DMS53 (cell line): ENCODE measurements at places on chromosomes 4 and X.

DNA sequence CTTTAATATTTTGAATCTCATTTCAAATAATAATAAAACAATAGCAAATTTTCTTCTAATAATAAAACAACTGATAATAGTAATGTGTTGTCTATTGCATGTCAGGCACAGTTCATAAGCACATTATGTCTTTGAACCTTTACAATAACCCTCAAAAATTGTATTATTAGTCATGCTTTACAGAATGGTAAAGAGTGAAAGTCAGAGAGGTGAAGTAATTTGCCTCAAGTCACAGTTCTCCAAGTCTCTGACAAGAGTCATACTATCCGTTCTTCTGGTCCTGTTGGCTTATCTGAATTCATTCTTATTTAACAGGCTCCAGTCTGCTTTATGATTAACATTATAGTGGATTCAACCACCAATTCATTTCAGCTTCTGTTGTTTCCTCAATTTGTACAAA is 313.0 kb downstream of the AFF2 start:
- DNase-seq: no peak

DNA sequence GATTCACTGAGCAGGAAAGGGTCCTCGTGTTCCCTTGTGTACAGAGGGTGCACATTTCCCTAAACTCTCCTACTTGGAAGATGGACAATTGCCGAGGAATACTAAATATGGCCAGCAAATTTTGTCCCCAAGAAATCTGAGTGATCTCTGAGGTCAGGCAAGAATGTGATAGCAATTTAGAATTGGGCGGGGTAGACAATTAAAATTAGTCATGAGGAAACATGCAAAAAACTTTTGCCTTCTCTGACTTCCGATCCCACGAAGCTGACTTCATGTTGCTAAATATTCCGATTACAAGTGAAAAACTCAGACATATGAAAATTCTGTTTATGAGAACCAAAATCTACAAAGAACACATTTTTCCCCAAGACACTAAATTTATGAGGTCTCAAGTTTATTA is 453.9 kb upstream of the ZFP42 start:
- DNase-seq: no peak

GRCh38 chrX:1535241-1536041 is 1.5 kb downstream of the P2RY8 start:
- peak; percentile 29 for DNase-seq

GRCh38 chrX:2552621-2553201 is 51.9 kb upstream of the DHRSX start:
- no peak for DNase-seq

DNA sequence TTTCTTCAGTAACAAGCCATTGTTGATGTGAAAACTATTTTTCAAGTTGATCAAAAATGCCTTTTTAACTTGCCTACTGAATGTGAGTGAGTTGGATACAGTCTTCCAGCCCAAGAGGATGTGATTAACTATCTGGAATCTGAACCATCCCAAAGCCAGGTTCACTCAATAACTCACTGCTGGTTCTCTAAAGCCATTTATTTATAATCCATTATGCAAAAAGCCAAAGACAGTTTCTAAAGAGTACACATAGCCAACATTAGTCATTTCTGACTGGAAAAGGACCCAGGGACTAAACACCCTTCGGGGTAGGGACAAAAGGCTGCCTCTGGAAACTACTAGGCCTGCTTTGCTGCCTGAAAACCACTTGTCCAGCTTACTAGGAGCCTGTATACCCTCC is 109.6 kb downstream of the SHROOM4 start:
- no peak for DNase-seq

DNA sequence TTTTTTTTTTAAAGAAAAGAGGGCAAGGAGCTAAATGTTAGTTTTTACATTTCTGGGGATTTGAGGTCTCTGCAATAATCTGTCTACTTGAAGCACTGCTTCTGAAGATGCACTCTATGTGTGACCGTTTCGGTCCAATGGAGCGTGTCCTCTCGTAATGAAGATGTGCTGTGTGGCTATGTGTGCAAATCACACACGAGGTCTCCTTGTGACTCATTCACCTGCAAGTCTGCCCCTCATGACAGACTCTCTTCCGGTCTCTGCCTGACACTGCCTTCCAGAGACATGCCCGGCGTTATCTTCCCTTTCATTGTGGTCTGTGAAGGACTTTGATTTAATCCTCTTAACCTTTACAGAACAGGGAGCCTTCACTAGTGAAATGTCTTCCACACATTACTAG is 84.3 kb downstream of the TRAM1L1 start:
- DNase-seq: peak; percentile 87

DNA sequence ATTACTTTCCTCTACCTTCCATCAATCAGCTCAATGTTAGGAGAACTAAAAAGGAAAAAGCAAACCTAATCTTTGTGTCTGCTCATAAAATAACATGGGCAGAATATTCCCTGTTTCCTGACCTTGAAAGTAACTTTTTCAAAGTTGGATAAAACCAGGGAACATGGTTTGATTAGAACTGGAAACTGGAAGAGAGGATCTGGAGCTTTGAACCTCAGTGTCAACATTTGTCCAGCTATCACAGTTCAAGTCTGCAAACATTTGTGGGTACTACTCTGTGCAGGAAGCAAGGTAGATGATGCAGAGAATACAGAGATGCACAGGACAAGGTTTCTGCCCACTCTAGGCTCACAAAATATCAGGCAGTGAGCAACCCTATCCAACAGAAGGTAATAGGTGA is 86.4 kb upstream of the TAB3 start:
- DNase-seq: no peak

DNA sequence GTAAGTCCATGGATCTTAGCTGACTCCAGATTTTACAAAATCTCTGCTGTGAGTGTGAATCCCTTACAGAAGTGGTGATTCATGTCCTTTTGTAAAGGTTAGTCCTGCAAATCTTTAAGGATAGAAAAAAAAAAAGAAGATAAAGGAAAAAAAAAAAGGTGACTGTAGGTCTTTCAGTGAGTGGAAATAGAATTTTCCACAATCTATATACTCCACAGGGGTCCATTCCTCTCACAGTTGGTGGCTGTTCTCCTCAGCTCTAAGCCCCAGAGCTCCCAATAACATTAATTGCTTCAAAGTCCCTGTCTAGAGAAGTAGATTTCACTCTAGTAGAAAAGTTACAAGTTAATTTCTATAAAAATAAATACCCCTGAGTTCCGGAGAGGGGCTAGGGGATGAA is 189.1 kb downstream of the NDST4 start:
- DNase-seq: no peak

GRCh38 chr4:25180524-25181131 is 20.4 kb upstream of the SEPSECS start:
- DNase-seq: peak; percentile 76

DNA sequence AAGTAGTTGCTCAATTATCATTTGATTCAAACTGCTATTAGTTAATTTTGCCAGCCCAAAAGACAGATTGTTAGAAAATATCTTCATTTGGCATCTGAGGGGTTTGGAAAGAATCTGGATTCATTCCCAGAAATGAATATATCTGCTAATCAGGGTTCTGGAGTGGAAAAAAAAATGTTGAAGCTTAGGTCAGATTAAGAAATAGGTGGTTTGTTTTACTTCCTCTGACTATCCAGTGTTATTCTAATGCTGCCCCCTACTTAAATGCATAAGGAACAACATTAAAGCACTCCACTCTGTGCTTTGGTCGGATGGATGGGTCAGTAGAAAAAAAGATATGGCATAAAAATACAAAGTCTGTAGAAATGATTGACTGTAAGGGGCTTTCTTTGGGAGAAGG is 89.0 kb downstream of the LUZP4 start:
- no peak for DNase-seq

- DNase-seq: no peak
Measured at GRCh38 chr4:108751321-108751720, 11.5 kb downstream of the ETNPPL start.

DNA sequence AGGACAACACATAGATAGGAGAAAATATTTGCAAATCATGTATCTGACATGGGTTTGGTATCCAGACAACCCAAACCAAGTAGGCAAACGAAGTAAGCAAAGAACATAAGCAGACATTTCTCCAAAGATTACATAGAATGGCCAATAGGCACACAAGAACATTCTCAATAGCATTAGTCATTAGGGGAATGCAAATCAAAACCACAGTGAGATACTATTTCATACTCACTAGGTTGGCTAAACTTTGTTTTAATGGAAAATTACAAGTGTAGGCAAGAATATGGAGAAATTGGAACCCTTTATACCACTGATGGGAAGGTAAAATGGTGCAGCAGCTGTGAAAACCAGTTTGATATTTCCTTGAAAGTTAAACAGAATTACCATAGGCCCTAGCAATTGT is 74.7 kb downstream of the CHRNA9 start:
- no peak for DNase-seq

DNA sequence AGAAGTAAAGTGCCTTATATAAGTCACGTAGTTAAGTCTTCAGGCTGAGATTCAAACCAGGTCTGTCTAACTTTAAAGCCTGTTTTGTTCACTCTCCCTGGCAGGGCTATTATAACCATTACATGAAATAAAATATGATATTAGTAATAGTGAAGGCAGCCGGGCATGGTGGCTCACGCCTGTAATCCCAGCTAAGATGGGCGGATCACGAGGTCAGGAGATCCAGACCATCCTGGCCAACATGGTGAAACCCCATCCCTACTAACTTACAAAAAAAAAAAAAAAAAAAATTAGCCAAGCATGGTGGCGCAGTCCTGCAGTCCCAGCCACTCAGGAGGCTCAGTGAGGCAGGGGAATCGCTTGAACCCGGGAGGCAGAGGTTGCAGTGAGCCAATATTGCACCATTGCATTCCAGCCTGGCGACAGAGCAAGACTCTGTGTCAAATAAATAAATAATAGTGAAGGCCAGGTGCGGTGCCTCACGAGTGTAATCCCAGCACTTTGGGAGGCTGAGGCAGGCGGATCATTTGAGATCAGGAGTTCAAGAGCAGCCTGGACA is 22.1 kb upstream of the SOWAHD start:
- DNase-seq: no peak

GRCh38 chr4:53713296-53713695 is 122.0 kb upstream of the LNX1 start:
- no peak for DNase-seq

- DNase-seq: no peak
Measured at GRCh38 chr4:142312391-142312790, 533.7 kb downstream of the INPP4B start.

DNA sequence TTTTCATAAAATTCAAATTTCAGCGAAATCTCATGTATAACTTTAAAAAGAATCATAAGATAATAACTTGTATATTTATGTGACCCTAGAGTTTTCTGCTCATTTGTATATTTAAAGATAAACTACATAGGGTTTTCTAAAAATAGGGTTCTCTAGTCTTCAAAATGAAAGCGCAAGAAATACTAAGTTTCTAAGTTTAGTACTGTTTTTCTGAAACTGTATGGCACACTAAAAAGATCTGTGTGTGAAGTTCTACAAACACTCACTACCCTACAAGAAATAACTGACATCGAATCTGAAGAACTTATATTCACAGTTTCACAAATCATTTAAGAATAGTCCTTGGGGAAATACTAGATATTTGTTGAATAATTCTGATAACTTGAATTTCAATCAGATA is 38.7 kb upstream of the NDST4 start:
- DNase-seq: no peak

- DNase-seq: peak; percentile 74
Measured at GRCh38 chr4:57037982-57038604, 59.4 kb downstream of the POLR2B start.

- no peak for DNase-seq
Measured at GRCh38 chr4:173503330-173504180, 26.5 kb downstream of the HAND2 start.

DNA sequence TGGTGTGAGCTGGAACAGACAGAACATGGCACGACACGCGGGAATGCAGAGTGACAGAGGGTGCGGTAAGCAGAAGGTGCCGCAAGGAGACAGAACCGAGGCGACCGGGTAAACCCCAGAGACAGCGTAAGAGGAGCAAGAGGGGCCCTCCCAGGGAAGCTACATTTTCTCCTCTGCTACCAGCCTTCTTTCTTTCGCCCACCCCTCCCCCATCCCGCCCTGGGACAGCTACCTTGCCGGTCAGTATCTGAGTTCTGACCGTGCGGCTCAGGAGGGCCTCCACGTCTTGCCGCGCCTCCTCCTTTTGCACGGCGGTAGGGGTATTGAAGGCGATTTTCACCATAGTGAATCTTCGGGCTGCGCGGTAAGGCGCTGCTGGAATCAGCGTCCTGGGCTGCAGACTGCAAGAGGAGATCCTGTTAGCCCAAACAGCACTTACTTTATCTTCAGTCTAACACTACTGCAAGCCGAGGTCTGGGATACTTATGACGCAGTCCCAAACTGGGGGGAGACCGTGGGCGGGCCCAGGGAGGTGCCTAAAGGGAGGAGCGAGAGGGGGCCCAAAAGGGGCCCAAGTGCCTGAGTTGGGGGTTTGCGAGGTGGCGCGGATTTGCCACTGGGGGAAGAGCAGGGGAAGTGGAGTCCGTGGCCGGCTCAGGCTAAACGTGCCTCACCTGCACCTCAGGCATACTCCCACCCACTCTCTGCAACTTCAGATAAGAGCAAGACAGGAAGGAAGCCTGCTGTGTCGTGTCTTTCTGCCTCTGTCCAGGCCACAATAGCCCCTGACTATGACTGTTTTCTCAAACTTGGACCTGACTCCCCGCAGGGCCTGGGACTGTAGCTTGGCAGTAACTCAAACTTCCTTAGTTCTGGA is at the start of gene ITM2A:
ITM2A (minus strand) TSS at position 462 of the 877 bp plus-strand sequence; CDS start at position 343, 119 bp downstream.
- peak; percentile 55 for DNase-seq

GRCh38 chrX:154712781-154713740 is 37.8 kb downstream of the GAB3 start:
- no peak for DNase-seq

DNA sequence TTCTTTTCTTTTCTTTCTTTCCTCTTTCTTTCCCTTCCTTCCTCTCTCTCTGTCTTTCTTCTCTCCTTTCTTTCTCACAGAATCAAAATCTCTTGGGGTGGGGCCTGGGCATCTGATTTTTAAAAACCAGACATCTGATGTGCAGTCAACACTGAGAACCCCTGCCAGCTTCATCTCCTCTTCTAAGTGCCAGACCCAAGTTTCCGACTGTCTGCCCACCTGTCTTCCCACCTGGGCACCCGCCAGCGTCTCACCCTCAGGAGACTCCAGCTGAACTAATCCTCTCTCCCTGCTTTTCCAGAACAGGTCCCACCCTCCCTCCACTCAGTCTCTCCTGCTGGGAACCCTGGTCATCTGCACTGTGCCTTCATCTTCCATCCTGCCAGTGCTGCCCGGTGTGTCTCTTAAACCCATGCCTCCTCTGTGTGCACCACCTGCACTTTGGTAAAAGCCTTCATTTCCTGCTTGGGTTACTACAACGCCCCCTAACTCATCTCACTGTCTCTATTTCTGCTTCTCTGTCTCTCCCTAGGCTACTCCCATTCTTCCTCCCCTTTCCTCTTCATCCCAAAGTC is 2.8 kb downstream of the SOD3 start:
- DNase-seq: no peak

GRCh38 chrX:119423631-119424030 is 24.5 kb downstream of the SLC25A43 start:
- no peak for DNase-seq
